Right lobe of liver (tissue), 6 donors: ENCODE measurements at places on chromosomes 12 and 14. TPM values are rescaled to one million over a fixed set of nuclear protein-coding genes. Genes with fewer than 3 reads are reported as not detected.

LRRC10 gene
- total RNA-seq, result not detected

RNF10 gene
- total RNA-seq, result 97.0 TPM

CD163 gene
- 69.5 TPM for total RNA-seq

PTCSC3 gene
- not detected for total RNA-seq

TMTC2 gene
- total RNA-seq, result 0.99 TPM

CYP27B1 gene
- total RNA-seq, result 0.56 TPM

RIPK3 gene
- 1.6 TPM for total RNA-seq

ZNF839 gene
- total RNA-seq, result 8.7 TPM

SYNDIG1L gene
- not detected for total RNA-seq

PAPOLA gene
- 68.0 TPM for total RNA-seq

ETFBKMT gene
- total RNA-seq, result 2.5 TPM

CIROP gene
- not detected for total RNA-seq

PLEKHG7 gene
- 0.49 TPM for total RNA-seq
